ENCODE measurements at places on chromosomes 7 and 10.

DNA sequence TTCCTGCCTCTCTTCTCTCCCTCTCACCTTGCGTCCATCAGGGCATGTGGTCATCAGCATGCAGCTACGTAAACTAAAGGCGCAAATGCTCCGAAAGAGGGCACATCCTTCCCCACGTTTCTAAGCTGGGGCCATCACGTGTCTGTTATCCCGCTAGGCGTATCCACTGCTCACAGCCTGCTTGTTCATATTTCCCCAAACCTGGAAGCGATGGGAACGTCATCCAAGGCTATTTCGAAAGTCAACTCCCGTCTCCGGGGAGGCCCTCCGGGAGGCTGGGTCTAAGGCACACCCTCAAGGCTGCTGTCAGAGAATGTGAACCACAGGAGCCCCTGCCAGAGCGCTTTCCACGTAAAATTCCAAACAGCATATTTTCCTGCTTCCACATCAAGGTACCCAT is 199.2 kb downstream of the DIP2C start:
- no peak overlapping the region for H3K4me3 ChIP-seq
- DNase-seq, result no peak
- peak overlapping the region; percentile 69 for H3K27ac ChIP-seq
- H3K27me3 ChIP-seq, result no peaks in the 10 kb centered on the region
- H3K36me3 ChIP-seq, result no peaks in the 10 kb centered on the region

GRCh38 chr10:92760609-92761008 is 70.9 kb downstream of the HHEX start:
- peaks cover 12% of the 10 kb centered on the region for H3K4me1 ChIP-seq
- DNase-seq, result no peak
- H3K27ac ChIP-seq, result no peak overlapping the region
- no peaks in the 10 kb centered on the region for H3K27me3 ChIP-seq
- H3K4me3 ChIP-seq, result no peak overlapping the region

GRCh38 chr7:134882481-134882880 is 103.0 kb downstream of the CALD1 start:
- H3K27ac ChIP-seq, result no peak overlapping the region
- H3K36me3 ChIP-seq, result no peaks in the 10 kb centered on the region

- H3K4me3 ChIP-seq, result no peak overlapping the region
- H3K36me3 ChIP-seq, result peaks cover 6% of the 10 kb centered on the region
- no peak for DNase-seq
- H3K4me1 ChIP-seq, result peaks cover 21% of the 10 kb centered on the region
- H3K27ac ChIP-seq, result peak overlapping the region; percentile 35
Measured at GRCh38 chr7:128082431-128082830, 51.2 kb upstream of the LRRC4 start.

DNA sequence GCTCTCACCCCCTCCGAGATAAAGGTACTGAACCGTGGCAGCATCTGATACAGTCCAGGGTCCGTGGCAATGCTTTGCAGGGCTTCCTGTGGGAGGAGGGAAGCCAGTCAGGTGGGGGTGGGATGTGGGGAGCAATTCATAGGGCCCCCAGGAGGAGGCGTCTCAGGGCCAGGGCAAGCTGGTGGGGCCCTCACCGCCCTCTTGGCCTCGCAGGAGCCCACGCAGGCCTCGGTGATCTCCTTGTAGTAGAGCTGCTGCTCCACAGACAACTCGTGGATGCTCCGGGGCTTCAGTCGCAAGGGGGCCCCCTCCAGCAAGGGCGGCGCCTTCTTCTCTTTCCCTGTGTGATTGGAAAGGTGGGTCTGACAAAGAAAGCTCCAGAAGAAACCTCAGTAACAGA is 7.2 kb downstream of the TAF6 start:
- H3K27me3 ChIP-seq, result no peaks in the 10 kb centered on the region
- H3K4me3 ChIP-seq, result peak overlapping the region; percentile 44
- H3K27ac ChIP-seq, result no peak overlapping the region
- DNase-seq, result no peak

- peaks cover 29% of the 10 kb centered on the region for H3K4me1 ChIP-seq
- H3K36me3 ChIP-seq, result peaks cover 1% of the 10 kb centered on the region
- no peak overlapping the region for H3K4me3 ChIP-seq
- no peaks in the 10 kb centered on the region for H3K27me3 ChIP-seq
- no peak for DNase-seq
- no peak overlapping the region for H3K27ac ChIP-seq
Measured at GRCh38 chr10:33326933-33327332, 7.5 kb downstream of the NRP1 start.

GRCh38 chr7:143384148-143384547 is 3.0 kb downstream of the ZYX start:
- DNase-seq, result no peak
- no peaks in the 10 kb centered on the region for H3K27me3 ChIP-seq
- no peaks in the 10 kb centered on the region for H3K36me3 ChIP-seq
- H3K4me3 ChIP-seq, result no peak overlapping the region

- H3K4me3 ChIP-seq, result peak overlapping the region; percentile 75
- peaks cover 3% of the 10 kb centered on the region for H3K36me3 ChIP-seq
- no peak overlapping the region for H3K27ac ChIP-seq
- DNase-seq, result no peak
Measured at GRCh38 chr7:1040790-1041189, 3.6 kb upstream of the GPR146 start.

- H3K36me3 ChIP-seq, result no peaks in the 10 kb centered on the region
- no peak for DNase-seq
- H3K27ac ChIP-seq, result no peak overlapping the region
- H3K4me3 ChIP-seq, result no peak overlapping the region
Measured at GRCh38 chr7:18895456-18895855, 222.0 kb downstream of the TWIST1 start.

DNA sequence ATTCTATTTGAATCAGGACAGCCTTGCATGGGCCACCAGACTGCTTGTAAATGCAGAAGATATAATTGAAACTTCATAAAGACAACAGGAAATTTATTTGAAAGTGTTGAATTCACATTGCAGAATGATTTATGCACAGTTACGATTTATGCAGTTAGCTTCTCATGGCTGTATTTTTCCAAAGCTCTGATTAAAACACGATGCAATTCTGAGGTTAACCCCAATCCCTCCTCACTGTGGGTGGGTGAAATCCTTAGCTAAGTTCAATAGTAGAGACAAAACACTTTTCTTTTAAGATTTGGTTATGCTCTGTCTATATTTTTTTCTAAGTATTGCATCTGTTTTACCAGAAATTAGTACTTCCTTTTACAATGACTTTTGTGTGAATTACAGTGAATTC is 728.8 kb upstream of the IGFBP3 start:
- no peak for DNase-seq
- H3K27me3 ChIP-seq, result no peaks in the 10 kb centered on the region
- H3K27ac ChIP-seq, result no peak overlapping the region

- no peak overlapping the region for H3K27ac ChIP-seq
- H3K4me1 ChIP-seq, result peaks cover 9% of the 10 kb centered on the region
- no peaks in the 10 kb centered on the region for H3K27me3 ChIP-seq
- DNase-seq, result no peak
- no peak overlapping the region for H3K4me3 ChIP-seq
Measured at GRCh38 chr10:91117505-91117904, 103.0 kb upstream of the PCGF5 start.

DNA sequence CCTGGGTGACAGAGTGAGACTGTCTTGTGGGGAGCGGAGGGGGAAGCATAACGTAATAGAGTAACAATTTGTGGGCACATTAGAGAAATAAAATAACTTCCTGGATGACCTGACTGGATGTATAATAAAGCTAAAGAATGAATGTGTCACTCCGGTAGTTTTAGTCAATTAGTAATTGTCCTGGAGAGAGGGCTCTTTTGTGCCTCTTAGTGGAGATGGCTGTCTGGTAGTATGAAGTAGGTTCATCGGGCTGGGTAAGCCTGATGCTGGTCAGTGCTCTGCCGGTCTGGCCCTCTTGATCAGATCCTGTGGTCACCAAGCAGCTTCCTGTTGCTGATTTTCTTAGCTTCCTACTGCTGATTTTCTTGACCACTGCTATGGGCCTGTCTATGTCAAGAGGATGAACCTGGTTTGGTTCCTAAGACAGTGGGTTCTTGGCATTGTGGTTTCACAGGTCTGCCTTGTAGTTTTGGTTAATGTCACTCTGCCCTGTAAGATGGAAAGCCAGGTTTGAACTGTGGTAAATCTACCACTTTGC is 34.1 kb downstream of the ZRANB1 start:
- peaks cover 4% of the 10 kb centered on the region for H3K36me3 ChIP-seq
- no peak for DNase-seq
- H3K4me1 ChIP-seq, result peaks cover 20% of the 10 kb centered on the region
- no peak overlapping the region for H3K4me3 ChIP-seq
- no peaks in the 10 kb centered on the region for H3K27me3 ChIP-seq
- no peak overlapping the region for H3K27ac ChIP-seq

GRCh38 chr7:150716939-150717338 is 526 bp downstream of the GIMAP1 start:
- H3K27me3 ChIP-seq, result peaks cover 16% of the 10 kb centered on the region
- H3K4me1 ChIP-seq, result no peaks in the 10 kb centered on the region
- H3K36me3 ChIP-seq, result no peaks in the 10 kb centered on the region
- no peak for DNase-seq
- no peak overlapping the region for H3K27ac ChIP-seq

DNA sequence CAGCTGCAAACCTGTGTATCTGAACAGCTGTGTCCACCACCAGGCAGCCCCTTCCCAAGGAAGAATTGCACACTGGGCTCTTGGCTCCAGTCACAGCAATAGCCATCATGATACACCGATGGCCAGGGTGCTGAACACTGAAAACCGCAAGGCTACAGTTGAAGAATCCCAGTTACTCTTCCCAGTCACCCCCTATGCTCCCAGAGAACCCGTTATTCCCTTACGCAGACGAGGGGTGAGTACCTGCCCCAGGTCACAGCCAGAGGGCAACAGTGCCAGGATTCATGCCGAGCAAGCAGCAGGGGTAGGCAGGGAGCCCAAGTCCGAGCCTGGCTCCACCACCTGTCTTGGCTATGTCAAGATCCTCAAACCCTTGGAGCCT is 57.8 kb downstream of the RASGEF1A start:
- no peaks in the 10 kb centered on the region for H3K27me3 ChIP-seq
- no peaks in the 10 kb centered on the region for H3K4me1 ChIP-seq
- H3K27ac ChIP-seq, result no peak overlapping the region
- H3K36me3 ChIP-seq, result no peaks in the 10 kb centered on the region

- H3K36me3 ChIP-seq, result no peaks in the 10 kb centered on the region
- H3K4me3 ChIP-seq, result no peak overlapping the region
- H3K27ac ChIP-seq, result no peak overlapping the region
- no peaks in the 10 kb centered on the region for H3K27me3 ChIP-seq
Measured at GRCh38 chr7:112006071-112006470, 200.1 kb downstream of the DOCK4 start.

DNA sequence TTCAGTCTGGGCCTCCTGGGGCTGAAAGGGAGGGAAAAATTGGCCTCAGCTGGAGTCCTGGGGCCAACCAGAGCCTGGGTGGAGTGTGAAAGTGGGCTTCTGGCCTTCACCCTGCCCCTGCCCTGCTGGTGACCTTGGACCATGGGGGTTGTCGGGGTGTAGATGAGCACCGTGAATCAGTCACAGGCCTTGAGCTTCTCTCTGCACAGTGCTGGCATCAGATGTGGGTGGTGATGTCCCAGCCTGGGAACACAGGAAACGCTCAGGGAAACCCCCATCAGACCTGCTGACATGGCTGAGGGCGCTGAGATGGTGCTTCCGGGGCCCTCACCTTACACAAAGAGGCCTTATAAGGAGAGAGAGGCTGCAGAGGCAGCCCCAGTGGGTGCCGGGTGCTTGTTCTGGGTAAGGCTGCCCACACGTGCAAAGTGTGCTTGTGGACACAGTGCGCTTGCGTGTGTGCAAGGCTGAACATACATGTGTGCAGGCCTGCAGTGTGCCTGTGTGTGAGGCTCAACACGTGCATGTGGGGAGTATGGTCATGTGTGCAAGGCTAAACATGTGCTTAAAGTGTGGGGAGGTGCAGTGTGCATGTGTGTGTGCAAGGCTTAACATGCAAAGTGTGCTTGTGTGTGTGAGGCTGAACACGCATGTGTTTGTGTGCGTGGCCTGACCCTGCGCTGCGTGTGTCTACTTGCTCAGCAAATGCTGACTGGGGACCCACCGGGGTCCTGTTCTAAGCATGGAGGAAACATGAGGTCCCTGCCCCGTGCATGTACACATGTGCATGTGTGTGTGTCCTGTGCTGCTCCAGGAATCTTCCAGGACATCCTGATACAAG is 6.5 kb downstream of the ARPC1B start:
- no peak for DNase-seq
- H3K27ac ChIP-seq, result no peak overlapping the region
- peaks cover 20% of the 10 kb centered on the region for H3K4me1 ChIP-seq

GRCh38 chr7:42672339-42672999 is 239.4 kb downstream of the C7orf25 start:
- H3K36me3 ChIP-seq, result peaks cover 2% of the 10 kb centered on the region
- no peak overlapping the region for H3K4me3 ChIP-seq
- no peak for DNase-seq
- H3K4me1 ChIP-seq, result peaks cover 4% of the 10 kb centered on the region
- no peaks in the 10 kb centered on the region for H3K27me3 ChIP-seq

GRCh38 chr10:36717118-36717517 is 408.3 kb upstream of the ANKRD30A start:
- H3K4me3 ChIP-seq, result no peak overlapping the region
- no peaks in the 10 kb centered on the region for H3K27me3 ChIP-seq
- DNase-seq, result no peak
- H3K4me1 ChIP-seq, result no peaks in the 10 kb centered on the region
